Stimulated activated naive CD4-positive, alpha-beta T cell (primary cell): ENCODE measurements at places on chromosomes 2 and 18.

- DNase-seq, result no peak
Measured at GRCh38 chr18:2987876-2988790, 24.8 kb downstream of the LPIN2 start.

GRCh38 chr18:12654971-12655370, 2.9 kb downstream of the SPIRE1 start:
- no peak for DNase-seq

GRCh38 chr2:222952204-222952603, 91.4 kb downstream of the ACSL3 start:
- DNase-seq, result no peak

GRCh38 chr18:24514439-24514838, 54.0 kb downstream of the HRH4 start:
- no peak for DNase-seq

GRCh38 chr2:6777626-6778025, 88.1 kb downstream of the CMPK2 start:
- DNase-seq, result no peak

DNA sequence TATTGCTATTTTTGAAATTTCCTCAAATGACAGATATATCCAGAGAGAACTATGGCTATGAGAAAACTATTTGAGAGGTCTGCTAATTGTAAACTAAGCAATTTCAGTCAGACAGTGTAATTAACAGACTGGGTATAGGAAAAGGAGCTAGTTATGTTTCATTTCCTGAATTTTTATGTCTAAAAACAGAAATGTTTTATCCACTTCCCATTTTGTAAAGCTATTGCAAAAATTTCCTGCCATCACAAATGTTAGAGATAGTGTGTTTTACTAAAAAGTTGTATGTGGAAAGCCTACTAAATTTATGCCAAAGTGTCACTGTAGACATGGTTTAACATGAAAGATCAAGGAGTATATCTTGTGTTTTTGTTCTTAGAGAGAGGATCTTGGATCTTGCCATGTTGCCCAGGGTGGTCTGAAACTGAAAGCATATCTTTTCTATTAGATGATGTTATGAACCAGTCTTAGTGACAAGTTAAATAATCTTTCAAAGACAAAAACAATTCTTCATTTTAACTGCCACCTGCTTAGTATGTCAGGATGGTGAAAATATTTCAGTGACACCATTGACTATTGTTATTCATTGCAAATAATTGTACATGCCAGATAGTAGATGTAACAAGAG, 40.5 kb upstream of the ITPRID2 start:
- no peak for DNase-seq

DNA sequence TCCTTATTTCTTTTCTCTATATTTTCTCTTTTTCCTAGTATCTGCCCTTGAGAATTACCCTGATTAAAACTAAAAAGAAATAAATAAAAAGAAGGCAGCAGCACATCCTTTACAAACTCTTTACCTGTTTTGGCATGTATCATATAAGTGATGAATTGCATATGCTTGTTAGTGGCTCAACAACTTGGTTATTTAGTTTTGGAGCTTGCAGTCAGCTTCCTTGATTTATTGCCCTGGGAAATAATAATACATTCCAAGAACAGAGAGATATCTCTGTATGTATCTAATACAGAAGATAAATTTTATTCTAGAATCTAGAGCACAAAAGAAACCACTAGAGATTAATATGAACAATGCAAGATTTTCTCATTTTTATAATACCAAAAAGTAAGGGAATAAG, 139.8 kb upstream of the ZC3H15 start:
- no peak for DNase-seq

GRCh38 chr2:178441426-178441825, 9.5 kb downstream of the PRKRA start:
- no peak for DNase-seq
